ENCODE measurements at places on chromosomes 16 and 17.

DNA sequence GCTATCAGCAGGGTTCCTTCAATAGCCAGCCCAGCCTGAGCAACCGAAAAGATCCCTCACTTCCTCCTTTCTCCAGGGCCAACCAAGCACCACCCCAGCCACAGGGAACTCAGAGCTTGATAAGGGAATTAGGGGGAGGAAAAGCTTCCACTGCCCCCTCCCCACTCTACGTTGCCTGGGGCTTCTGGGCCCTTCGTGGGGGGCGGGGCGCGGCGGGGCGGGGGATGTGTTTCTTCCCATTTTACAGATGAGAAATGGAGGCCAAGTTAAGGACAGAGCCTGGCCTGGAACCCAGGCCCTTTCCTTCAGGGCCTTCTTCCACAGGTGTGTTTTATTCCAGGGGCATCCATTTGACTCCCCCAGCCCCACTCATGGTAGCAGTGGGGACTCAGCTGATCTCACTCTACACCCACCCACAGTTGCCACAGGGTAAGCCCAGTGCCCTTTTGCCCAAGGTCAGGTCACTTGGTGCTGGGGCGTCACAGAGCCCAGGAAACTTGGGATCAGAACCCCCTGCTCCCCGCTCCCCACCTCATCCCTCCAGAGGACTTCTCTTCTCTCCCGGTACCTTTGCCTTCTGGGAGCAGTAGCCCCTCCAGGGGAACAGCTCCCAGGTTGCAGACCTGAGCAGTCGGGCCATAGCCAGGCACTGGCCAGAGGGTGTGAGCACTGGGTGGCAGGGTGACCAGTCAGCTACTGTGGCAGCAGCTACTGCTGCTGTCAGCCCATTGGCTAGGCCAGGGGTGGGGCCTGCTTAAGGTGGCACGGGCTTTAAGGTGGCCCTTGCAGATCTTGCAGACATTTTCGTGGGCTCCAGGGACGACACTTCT lies at the start of gene LDHD:
TSS of gene LDHD (minus strand) at position 700 of the 830 bp plus-strand sequence. CDS start at position 640, 60 bp downstream.
- no peak for DNase-seq

DNA sequence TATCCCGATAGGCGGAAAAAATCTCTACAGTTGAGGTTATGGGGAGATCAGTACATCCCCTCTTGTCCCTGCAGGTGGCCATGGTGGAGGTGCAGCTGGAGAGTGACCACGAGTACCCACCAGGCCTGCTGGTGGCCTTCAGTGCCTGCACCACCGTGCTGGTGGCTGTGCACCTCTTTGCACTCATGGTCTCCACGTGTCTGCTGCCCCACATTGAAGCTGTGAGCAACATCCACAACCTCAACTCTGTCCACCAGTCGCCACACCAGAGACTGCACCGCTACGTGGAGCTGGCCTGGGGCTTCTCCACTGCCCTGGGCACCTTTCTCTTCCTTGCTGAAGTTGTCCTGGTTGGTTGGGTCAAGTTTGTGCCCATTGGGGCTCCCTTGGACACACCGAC lies 4.2 kb downstream of the ORAI3 start:
- DNase-seq, result no peak

- DNase-seq, result no peak
Observed at GRCh38 chr17:57577751-57578607, 167.1 kb downstream of the CCDC182 start.

DNA sequence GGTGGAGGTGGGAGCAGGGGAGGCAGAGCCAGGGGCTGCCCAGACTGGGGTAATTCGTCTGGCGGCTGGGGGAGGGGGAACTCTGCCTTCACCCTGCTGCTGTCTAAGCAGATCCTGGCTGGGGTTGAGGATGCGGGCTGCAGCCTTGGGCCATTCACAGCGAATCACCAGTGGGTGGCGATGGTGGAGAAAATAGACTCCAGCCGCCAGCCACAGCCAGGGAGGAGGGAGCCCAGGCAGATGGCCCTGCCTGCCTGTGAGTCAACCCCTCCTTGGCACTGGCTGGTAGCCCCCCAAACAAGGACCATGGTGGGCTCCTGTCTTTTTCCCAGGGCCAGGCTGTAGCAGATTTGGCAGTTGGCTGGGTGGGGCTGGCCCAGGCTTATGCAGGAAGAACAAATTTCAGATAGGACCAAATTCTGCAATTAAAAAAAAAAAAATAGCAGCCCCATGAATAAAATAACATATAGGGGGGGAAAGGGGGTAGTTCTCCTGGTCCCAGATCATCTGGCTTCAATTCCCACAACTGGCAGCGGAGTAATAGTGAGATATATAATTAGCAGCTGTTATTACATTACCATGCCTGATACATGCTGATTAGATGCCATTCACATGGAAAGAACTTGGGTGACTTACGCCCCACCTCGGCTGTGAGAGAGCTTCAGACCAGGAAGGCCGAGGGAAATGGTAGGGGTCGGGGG lies 41.5 kb upstream of the CDH5 start:
- peak; percentile 11 for DNase-seq

GRCh38 chr17:56902348-56902747 lies 11.5 kb downstream of the TRIM25 start:
- no peak for DNase-seq

GRCh38 chr16:89291776-89292175 lies 74.3 kb downstream of the ZNF778 start:
- DNase-seq, result no peak

DNA sequence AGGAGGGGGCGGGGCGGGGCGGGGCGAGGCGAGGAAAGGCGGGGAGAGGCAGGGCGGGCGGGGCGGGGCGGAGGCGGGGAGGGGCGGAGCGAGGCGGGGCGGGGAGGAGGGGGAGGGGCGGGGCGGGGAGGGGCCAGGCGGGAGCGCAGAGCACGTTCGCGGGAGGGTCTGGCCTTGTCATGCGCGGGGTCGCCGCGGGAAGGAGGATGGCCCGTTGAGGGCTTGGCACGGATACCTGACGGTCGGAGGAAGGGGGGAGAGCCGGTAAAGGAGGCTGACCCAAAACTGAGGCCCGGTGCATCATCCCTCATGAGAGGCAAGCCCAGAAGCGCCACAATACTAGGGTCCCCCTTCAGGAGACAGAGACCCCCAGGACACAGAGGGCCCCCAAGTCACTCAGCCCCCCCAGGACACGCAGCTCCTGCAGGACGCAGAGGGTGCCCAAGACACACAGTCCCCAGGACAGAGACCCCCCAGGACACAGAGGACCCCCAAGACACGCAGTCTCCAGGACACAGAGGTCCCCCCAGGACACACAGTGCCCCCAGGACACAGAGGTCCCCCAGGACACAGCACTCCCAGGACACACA lies 593 bp upstream of the WDR45B start:
- peak; percentile 30 for DNase-seq

DNA sequence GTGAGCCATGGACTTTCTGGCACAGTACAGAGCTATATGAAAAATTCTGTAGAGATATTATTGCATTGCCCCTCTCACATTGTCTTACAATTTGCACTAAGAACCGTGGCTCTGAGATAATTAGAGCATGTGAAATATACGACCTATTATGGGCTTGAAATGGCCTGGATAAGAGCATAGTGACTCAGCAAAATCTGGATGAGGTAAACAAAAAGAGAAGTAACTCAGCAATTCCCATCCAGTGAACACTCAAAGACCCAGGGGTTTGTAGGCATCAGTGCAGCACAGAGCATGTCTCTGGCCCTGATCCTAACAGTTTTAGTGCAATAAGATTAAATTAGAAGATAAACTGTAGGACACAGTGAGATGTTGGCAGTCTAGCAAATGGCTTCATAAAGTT lies 317.2 kb upstream of the MYOCD start:
- DNase-seq, result no peak

DNA sequence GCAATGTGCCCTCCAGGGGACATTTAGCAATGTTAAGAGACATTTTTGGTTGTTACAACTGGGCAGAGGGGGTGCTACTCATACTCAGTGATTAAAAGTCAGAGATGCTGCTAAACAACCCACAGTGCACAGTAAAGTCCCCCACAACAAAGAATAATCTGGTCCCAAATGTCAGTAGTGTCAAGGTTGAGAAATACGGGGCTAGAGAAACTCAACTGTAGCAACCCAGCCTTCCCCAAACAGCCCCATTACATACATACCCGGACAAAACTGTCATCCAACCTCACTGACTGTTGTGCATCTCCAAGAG lies 20.4 kb downstream of the DNAJC7 start:
- DNase-seq, result no peak

GRCh38 chr16:58261263-58261662 lies 33.6 kb downstream of the PRSS54 start:
- no peak for DNase-seq

GRCh38 chr17:76871668-76872067 lies 3.5 kb downstream of the MGAT5B start:
- DNase-seq, result no peak

DNA sequence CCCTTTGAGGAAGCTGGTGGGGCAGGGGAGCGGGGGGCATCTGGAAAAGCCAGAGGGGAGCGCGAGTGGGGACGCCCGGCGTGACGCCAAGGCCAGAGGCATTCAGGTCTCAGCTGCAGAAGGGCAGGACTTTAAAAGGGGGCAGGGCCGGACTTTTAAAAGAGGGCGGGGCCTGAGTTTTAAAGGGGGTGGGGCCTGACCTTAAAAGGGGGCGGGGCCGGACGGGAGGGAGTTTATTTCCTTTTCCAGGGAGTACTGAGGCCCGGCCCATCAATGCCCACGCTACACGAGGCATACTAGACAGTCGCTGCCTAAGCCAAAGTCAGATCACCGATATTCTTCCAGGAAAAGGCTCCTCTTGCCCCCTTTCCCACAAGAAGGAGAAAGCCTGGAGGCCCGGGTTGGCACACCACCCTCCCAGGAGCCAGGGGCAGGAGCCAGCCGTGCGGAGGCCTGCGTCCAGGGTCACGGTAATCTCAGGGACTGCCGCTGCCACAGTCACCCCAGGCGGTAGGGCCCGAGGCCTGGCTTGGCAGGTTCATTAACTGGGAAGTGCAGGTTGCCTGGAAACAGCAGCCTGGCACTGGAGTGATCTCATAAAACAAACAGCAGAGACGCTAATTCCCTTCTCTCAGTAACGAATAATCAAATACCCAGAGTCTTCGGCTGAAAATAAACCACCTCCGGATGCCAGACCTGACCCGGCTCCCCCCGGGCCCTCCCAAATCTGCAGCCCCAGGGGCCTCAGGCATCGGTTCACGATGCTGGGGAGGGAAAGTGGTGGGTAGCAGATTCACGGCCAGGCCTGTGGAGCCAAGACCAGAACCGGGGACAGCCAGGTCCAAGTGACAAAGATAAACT lies 90.7 kb downstream of the TIMM22 start:
- no peak for DNase-seq

DNA sequence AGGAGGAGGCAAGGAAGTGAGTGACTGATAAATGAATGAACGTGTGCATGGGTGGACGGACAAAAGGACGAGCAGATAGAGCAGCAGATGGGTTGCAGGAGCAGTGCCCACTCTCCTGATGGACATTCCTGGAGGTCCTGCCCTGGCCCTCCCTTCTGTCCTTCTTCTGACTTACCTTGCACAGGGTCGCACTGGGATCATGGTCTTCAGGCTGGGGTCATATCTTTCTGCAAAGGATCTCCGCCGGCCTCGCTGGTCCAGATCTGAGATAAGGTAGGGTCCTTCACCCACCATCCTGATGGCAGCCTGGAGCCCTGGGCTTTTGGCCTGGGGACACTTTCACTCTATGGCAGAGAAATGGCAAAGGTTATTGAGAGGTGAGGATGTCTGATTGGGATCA lies 9.7 kb downstream of the ABCC12 start:
- no peak for DNase-seq

GRCh38 chr16:23729503-23730424 lies 16.7 kb upstream of the ERN2 start:
- DNase-seq, result no peak

DNA sequence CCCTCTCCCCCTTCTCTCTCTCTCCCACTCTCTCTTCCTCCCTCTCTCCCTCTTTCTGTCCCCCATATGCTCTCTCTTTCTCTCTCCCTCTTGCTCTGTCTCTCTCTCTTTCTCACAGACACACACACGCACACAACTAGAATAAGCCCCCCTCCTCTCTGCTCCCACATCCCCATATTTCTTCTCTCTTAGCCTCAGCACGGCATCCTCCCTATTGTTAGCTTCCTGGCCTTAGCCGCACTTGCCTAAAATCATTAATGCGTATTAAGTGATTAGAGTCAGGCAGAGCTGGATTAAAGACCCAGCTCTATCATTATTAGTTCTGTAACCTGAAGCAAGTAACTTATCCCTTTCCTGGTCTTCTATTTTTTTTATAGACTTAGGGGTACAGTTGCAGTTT lies 319.0 kb upstream of the C16orf82 start:
- no peak for DNase-seq

- peak; percentile 30 for DNase-seq
Observed at GRCh38 chr16:56298948-56299596, 107.8 kb downstream of the GNAO1 start.

DNA sequence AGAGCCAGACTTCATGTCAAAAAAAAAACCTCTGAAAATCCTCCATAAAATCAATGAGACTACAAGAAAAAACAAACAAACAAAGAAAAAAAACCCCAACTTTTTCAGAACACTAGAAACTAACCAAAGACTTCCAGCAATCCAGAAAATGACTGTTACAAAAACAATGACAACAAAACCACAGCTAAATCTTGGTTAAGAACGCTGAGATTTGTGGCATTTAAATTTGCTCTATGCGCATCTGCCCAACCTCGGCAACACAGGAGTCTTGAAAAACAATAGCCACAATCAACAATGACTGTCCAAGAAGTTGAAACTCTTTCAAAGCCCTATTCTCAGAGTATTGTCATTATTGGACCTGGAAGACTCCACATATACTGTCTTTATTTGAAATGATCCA lies 402.4 kb downstream of the ZFHX3 start:
- DNase-seq, result no peak

GRCh38 chr17:82440469-82440981 lies 10.0 kb downstream of the CYBC1 start:
- no peak for DNase-seq

DNA sequence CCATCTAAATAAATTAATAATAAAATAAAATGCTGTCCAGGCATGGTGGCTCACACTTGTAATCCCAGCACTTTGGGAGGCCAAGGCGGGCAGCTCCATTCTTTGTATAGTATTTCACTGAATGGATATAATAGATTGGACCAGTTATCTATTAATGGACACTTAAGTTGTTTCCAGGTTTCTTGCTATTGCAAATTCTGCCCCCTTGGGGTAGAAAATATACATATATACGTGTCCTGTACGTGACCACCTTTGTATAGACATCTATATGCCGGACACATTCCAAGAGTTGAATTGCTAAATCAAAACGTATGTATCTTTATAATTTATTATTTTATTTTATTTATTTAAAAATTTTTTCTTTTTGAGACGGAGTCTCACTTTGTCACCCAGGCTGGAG lies 3.9 kb upstream of the EXOC7 start:
- DNase-seq, result peak; percentile 47

DNA sequence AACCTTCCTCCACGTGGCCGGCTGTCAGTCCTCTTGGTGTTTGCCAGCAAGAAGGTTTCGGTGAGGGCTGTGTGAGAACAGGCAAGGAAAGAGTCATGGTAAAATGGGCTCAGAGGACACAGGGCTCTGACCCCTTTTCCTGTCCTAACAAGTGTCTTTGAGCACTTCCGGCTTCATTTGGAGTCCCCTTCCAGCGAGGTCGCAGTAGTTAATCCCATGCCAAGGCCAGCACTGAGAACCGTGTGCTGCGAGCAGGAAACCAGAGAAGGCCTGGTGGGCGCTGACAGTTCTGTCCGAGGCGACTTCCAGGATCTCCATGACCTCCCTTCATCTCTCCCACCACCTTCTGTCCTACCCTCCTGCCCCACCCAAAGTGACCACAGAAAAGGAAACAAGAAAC lies 168.1 kb downstream of the ZFHX3 start:
- no peak for DNase-seq

All from hematopoietic multipotent progenitor cell (in vitro differentiated cells).